Fibroblast of skin of right quadriceps (primary cell): ENCODE measurements at places on chromosomes 2 and 18.

DNA sequence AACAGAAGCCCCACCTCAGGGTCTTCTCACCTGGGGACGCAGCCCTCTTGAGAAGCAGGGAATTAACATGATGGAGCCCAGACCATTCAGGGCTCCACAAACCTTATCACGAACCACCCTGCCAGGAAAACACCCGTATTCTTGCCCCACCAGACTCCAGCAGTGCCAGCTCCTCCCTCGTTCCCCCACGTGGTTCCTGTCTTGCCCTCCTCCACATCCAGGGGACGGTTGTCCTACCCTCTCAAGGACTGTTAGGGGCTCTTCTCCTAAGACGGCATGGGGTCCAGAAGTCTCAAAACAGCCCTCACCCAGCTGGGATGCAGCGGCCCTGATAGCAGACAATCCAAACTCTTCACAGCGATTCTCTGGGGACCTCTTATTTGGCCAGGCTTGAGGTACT lies 372.2 kb upstream of the HS6ST1 start:
- DNase-seq: no peak

- DNase-seq: no peak
Measured at GRCh38 chr2:229081411-229081810, 189.7 kb downstream of the PID1 start.

DNA sequence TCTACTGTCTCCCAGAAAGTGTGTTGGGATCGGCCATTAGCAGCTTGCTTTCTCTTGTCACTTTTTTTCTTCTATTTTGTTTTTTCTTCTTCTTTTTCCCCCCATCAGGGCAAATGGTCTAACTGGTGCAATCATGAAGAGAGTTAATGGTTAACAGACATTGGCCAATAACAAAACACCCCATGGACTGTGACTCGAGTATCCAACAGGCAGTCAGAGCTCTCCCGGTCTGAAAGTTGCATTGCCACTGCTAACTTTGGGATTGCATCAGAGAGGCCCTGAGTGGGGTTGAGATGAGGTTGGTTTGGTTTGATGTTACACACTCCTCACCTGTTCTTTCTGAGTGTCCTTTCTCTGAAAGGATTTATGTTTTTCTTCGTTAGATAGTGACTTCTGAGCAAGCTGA lies 12.9 kb upstream of the SNORC start:
- DNase-seq: peak; percentile 28

DNA sequence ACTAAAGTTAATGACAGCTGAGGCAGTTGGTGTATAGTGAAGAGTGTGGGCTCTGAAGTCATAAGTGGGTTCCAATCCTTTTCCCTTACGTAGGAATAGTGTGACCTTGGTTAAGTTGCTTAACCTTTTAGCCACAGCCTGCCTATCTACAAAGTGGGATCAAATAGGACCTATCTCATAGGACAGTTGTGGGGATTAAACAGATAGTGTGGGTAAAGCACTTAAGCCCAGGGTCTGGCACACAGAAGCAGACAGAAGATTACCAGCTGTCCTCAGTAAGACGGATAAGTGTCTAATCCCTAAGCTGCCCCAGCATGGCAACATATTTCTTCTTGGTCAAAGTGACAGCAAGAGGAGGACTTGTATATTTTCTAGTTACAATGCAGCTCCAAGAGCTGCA lies 28.2 kb downstream of the UBE2F start:
- DNase-seq: no peak

DNA sequence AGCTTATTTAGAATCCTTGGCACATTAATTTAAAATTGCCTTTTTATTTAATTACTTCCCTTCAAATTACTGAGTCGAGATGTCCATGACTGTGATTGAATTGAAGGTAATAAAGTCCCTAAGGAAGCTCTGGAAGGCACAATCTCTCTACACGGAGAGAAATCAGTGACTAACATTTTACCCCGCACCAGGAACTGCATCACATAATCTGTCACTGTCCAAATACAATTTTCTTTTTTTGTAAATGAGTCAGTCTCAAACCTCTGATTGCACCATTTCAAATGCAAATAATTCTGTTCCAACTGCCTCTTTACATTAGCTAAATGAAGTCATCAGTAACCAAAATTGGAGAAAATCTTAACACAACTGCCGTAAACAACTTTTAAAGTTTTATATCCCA lies 311.9 kb downstream of the CCDC178 start:
- peak; percentile 2 for DNase-seq

- DNase-seq: peak; percentile 64
Measured at GRCh38 chr2:212052412-212053159, 486.0 kb downstream of the ERBB4 start.

DNA sequence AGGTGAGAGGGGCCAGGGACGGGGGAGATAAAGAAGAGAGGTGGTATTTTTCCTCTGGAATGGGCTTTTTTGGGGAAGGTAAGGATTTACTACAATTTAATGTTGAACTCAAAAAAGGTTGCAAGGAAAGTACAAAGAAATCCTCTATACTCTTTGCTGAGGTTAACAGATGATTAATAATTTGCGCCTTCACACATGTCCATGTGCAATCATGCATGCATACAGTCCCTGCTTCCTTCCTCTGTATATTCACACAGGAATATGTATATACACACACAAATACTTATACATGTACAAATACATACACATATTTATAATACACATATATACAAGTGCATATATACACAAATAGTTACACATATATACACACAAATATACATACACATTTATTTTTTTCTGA lies 193.4 kb downstream of the NBAS start:
- no peak for DNase-seq

DNA sequence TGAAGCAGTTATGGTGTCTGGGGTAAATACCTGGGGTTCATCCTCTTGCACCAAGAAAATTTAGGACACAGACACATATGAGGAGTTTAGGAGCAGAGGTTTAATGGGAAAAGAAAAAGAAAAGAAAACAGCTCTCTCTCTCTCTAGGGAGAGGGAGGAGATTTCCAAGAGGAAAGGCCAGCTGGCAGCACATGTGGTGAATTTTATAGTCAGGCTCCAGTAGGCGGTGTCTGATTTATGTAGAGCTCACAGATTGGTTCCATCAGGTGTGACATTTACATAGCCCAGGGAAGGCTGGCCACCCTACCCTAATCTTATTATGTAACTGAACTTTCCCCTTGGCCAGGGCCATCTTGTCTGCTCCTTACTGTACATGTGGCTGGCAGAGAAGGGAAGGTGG lies 297.5 kb upstream of the RGPD4 start:
- DNase-seq: no peak

DNA sequence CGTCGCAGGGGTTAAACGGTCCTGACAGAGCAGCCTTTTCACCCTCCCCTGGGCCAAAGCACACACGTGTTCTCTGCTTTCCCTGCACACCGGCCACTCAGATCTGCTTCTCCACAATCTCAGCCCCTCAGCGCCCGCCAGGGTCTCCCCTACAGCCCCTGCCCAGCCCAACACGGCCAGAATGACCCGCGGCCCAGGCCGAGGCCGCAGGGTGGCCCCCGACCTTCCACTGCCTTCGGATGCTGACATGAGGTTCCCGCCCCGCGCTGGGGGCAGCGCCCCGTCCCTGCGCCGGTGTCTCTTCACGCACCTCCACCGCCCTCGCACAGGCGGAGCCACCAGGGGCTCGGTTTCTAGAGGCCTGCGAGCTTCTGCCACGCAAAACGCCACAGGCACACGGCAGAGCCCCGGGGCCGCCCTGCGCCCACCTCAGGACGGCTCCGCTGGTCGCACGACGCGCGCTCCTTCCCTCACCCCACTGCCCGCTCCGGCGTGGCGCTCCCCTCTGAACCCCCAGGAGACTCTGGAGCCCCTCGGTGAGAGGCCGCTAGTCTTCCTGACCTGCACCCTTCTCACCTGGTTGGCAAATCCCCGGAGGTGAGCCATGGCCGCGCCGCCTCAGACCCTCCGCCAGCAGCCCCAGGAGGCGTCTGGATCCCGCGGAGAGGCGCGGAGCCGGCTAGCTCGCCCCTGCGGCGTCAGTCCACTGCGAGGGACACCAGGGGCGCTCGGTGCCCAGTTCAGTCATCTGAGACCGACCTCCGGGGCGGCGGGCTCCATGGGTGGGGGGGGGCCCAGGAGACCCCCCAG lies 749 bp downstream of the STK25 start:
- DNase-seq: peak; percentile 38

GRCh38 chr2:48265169-48266030 lies 264.6 kb upstream of the STON1 start:
- DNase-seq: no peak

DNA sequence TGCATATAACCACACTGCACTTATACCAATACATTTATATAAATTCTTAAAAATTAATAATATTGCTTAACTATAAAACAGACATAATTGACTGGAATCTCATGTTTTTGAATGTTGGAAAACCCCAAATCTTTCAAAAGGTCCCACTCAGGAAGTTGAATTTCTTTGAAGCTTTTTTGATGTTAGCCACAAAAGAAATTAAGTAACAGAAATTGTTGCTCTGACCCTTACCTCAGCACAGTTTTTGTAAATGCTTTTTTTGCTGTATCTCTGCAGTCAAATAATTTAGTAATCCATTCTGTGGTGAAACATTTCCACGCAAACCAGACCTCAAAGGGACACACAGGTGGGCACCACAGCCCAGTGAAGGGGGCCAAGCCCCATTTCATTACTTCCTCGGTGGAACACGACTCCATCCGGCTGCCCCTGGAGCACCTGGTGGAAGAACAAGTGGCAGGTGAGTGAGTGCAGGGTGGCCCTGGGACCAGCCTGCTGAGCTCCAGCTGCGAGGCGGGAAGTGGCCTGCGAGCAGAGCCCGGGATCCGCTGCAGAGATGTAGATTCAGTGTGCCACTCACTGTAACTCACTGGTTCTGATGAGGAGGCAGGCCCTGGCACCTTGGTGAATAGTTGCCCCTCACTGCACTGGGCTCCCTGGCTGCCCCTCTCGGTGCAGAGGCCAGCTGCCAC lies 8.4 kb downstream of the SCLY start:
- DNase-seq: no peak

GRCh38 chr18:13364721-13365205 lies 146.2 kb downstream of the LDLRAD4 start:
- no peak for DNase-seq

DNA sequence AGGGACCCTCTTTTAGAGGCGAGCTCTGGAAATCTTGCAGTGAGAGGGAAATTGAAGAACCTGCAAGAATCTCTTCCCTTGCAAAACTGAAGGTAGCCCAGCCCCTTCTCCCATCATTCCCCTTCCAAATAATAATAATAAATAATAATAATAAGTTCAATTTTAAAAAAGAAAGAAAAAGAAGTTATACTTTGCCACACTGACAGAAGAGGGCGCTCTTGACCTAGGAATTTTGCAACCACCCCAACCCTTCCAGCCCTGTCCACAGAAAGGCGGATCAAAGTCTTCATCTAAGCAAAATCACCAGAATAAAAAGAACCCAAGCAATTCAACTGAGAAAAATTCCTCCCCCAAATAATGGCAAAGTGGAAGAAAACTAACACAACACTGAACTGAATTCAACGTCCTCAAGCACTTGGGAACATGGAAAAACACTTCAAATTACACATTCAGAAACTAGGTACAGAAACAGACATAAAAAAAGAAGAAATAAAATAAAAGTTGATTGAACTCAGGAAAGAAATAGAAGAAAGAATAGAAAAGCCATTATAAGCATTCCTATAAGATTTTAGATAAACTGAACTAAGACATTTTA lies 98.9 kb upstream of the GLS start:
- DNase-seq: peak; percentile 61

- no peak for DNase-seq
Measured at GRCh38 chr2:120474486-120474885, 128.6 kb downstream of the INHBB start.

DNA sequence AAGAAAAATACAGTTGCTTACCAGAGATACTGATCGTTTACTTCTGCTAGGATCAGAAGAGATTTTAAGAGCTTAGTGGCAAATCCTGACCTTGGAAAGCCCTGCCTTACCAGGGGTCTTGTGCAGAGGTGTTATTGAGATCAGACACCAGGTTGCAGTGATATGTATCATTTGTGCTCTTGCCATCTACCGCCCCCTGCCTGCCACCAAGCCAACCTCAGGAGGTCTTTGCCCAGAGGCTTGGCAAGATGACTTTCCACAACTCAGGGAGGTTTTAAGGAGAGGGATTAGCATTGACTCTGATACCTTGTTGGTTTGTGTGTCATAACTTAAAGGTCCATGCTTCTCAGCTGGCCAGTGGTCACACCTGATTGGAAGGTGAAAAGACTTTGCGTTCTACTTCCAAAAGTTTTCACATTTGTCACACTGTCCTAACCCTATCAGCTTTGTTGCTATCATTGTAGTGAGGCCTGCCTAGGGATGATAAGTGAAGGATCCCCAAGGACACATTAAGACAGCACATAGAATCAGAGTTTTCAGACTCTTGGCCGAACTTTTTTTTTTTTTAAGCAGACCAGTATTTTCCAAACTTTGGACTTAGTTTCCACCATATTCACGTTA lies 46.2 kb upstream of the MGAT5 start:
- DNase-seq: peak; percentile 38

GRCh38 chr2:225276207-225276606 lies 123.3 kb upstream of the NYAP2 start:
- DNase-seq: no peak

DNA sequence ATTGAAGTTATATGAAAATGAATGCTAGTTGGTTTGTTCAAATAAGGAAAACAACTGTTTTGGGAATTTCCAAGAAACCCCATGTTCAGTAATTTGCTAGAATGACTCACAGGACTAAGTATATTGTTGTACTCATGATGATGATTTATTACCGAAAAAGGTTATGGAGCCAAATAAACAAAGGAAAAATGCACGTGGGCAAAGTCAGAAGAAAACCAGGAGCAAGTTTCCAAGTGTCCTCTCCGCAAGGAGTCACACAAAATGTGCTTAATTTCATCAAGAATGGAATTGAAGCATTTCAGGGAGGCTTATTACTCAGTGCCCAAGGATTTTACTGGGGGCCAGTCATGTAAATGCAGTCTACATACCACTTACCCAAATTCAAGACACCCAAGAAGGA lies 1652.4 kb upstream of the TMEFF2 start:
- peak; percentile 67 for DNase-seq

- DNase-seq: peak; percentile 68
Measured at GRCh38 chr2:196205881-196206435, 34.6 kb upstream of the STK17B start.

DNA sequence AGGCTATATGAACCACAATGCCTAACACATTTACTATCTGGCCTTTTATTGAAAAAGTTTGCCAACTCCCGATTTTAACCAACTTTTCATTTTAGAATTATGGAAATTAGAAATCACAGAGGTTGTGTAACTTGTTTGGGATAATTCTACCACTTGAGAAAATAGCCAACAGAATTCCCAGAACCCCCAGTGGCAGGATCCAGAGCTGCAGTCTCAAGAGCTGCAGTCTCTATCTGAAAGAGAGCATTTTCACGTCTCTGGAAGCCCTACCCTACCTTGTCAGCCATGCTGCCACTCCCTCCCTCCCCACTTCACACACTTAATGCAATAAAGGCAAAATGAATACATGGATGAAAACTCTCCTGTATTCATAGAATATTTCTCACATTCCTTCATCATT lies 23.4 kb upstream of the TSPYL6 start:
- no peak for DNase-seq
